ENCODE measurements at places on chromosomes 4 and X. TPM values are rescaled to one million over a fixed set of nuclear protein-coding genes. Genes with fewer than 3 reads are reported as not detected.
A peak's percentile ranks its signal among the peaks of the same experiment; 100 is the strongest.

- DNase-seq = no peak
Observed at GRCh38 chr4:13348216-13348615, 135.9 kb downstream of the RAB28 start.

- DNase-seq = no peak
Observed at GRCh38 chr4:13306356-13306755, 177.8 kb downstream of the RAB28 start.

DNA sequence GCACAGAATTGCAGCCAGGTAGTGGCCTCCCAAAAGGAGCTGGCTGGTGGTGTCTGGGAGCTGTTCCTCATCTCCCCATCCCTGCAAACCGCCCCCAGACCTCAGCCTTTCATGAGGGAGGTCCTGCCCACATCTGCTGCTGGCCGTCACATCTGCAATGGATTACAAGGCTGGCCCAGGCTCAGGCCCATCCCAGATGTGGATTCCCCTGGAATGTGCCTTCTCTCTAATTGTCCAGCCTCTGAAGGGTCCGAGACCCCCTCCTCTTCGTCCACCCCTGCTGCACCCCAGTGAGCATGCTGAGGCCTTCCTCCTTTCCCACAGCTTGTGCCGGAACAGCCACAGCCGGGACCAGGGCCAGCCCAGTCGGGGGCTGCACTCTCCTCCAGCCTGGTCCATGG lies 115.0 kb upstream of the NALF2 start:
- no peak for DNase-seq

GRCh38 chr4:8665406-8666360 lies 73.1 kb downstream of the CPZ start:
- no peak for DNase-seq

DNA sequence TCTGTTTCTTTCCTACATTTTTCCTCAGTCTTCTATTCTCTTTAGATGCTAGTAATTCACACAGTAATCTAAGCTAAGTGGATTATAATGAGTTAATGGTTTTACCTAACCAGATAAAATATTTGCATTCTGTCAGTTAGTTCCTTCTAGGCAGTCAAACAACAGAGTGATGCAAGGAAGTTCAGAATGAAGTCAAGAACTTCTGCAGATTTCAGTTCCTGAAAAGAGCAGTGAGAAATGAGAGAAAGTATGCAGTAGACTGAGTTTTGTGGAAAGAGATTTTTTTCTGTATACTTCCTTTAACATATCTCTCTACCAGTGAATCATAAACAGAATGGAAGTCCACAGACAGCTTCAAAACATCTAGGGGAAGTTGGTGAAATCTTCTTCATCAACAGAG lies 774.0 kb upstream of the POU3F4 start:
- no peak for DNase-seq

GRCh38 chr4:155428128-155428527 lies 51.4 kb upstream of the MAP9 start:
- no peak for DNase-seq

DNA sequence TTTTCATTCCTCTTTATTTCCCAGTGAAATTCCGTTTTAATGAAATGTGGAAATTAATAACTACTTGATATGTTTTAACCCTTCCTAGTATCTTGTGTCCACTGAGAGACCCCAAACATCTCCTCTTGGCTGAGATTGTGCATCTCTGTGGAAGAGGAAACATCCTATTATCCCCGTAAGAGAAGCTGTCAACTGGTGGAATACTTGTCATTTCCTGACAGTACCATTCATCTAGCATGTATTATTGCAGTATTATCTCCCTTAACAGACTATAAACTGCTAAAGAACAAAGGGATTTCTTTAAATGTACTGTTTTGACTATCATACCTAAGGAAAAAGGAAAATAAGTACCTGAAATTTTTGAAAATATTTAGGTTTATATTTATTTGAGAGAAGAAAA lies 277.3 kb upstream of the SLC7A11 start:
- DNase-seq = no peak

DNA sequence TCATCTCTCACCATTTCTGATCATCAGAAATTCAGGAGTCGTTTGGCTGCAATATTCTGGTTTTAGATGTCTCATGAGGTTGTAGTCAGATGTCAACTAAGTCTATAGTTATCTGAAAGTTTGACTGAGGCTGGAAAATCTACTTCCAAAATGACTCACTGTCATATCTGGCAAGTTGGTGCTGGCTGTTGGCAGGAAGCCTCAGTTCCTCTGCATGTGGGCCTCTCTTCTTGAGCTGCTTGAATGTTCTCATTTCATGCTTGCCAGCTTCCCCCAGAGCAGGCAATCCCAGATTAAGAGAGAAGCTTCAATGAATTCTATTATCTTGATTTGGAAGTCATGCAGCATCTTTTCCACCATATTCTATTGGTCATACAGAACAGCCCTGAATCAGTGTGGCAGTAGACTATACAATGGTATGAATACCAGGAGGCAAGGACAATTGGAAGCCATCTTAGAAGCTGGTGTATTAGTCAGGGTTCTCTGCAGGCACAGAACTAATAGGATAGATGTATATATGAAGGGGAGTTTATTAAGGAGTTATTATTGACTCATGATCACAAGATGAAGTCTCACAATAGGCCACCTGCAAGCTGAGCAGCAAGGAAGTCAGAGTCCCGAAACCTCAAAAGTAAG lies 46.8 kb upstream of the ELF2 start:
- no peak for DNase-seq

DNA sequence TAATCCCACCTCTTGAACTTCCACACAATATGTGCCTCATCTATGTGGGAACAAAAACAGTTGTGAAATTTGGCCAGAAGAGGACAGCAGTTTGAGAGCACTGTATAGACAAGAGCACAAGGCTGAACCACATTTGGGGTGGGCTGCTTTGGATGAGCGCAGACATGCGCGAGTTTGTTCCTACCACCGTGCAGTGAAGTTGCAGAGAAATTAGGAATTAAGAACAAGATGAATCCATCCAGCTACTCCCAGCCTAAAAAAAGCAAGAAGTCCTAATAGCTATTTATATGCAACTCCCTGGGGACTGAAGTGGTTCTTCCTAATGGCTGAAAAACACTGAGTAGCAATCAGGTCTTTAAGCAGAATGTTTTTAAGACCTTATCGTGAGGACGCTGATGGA lies 1.0 kb downstream of the GAB3 start:
- no peak for DNase-seq

GRCh38 chrX:39201305-39201990 lies 400.2 kb downstream of the MID1IP1 start:
- no peak for DNase-seq

- DNase-seq = no peak
Observed at GRCh38 chr4:146368209-146368608, 153.5 kb downstream of the SLC10A7 start.

GRCh38 chrX:115402299-115402698 lies 112.8 kb downstream of the LUZP4 start:
- no peak for DNase-seq

- no peak for DNase-seq
Observed at GRCh38 chr4:149785696-149786431, 29.8 kb downstream of the IQCM start.

DNA sequence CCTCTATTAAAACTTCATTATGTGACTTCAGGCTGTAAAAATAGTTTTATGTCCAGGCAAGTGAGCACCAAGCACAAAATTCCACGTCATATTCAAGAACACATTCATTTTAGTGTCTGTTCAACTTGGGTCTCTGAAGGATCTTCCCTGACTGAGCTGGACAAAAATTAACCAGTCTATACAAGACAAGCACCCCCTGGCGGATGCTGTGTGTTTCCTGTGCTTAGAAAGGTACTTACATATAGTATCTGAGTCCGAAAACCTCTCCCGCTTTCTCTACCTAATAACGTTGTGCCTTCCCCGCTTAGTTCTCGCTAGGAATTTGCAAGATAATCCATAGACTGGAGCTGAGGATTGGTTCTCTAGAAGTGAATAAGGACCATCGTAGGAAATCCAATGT lies 2214.5 kb upstream of the TENM3 start:
- peak; percentile 23 for DNase-seq

DNA sequence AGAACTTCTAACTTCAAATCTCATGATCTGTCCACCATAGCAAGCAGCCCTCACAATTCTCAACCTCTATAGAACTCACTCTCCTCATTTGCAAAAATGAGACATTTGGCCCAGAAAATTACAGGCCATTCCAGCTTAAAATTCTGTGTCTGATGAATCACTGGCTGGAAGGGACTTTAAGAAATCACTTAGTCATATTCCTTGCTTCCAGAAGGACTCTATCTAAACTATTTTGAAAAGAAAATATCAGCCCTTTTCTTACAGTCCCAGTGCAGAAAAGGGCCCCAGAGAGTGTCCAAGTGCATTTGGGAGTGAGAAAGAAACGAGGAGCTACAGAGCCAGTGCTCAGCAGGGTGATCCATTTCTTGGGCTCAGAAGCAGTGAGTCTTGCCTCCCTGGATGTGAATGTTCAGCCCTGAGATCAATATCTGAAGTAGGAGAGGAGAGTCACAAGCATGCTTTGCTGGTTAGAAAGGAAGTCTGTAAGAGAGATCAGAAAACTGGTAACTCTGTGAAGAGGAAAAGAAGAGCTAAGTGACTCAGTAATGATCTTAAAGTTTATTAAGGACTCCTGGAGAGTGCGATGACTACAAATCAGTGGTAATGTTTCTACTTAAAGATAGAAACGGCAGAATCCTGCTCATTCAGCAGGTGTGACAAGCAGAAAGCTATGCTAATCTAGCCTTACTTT lies 139.8 kb downstream of the PALLD start:
- no peak for DNase-seq

DNA sequence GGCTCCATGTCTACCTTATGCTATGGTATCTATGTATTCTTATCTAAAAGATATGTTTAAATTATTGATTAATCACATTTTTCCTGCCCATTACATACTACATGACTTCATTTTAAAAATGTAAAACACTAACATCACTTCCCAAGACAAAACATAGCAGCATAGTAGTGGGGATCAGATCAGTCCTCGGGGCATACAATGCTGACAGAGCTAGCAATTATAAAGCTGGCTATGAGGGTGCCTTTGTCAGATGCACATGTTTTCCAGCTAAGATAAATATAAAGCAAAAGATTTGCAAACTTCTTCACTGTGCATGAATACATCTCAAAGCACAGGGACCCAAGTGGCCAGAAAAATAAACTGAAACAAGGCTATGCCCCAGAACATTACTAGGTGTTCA lies 549.8 kb upstream of the INTU start:
- no peak for DNase-seq

GRCh38 chrX:136273986-136274385 lies 22.8 kb upstream of the MAP7D3 start:
- no peak for DNase-seq

GRCh38 chr4:137253949-137254348 lies 278.3 kb downstream of the PCDH18 start:
- DNase-seq = no peak

DNA sequence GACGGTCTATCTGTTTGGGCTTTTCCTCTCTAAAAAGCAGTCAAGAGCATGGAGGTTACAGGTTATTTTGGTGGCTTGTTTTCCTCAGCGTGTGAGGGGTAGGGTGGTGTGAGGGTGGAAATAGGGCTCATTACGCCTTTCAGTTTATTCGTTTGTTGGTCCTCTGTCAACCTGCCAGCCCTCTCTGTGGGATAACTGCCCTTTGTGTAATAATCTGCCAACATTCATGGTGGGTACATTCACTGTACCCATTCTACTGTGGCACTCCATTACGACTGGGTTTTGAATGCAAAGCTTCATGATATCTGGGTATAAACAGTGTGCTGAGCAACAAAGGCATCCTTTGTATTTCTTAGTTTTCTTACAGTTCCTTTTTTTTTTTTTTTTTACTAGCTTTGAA lies 136.4 kb downstream of the ADGRL3 start:
- no peak for DNase-seq

GRCh38 chr4:174265916-174266315 lies 17.6 kb downstream of the FBXO8 start:
- DNase-seq = no peak

DNA sequence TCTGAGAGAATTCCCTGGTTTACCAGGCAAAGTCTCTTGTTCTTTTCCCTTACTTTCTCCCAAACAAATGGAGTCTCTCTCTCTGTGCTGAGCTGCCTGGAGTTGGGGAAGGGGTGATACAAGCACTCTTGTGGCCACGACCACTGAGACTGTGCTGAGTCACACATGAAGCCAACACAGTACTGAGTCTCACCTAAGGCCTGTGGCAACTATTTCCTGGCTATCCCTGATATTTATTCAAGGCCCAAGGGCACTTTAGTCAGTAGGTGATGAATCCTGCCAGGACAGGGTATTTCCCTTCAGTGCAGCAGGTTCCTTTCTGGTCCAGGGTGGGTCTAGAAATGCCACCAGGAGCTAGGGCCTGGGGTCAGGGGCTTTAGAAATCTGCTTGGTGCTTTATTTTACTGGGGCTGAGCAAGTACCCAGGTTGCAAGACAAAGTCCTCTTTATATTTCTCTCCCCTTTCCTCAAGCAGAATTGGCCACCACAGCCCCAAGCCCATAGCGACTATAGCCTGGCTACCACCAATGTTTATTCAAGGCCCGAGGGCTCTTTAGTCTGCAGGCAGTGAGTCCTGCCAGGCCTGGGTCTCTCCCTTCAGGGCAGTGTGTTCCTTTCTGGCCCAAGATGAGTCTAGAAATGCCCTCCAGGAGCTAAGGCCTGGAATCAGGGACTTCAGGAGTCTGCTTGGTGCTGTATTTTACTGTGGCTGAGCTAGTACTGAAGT lies 10.5 kb downstream of the ARL13A start:
- DNase-seq = no peak

GRCh38 chrX:103699243-103699642 lies 11.5 kb upstream of the TMEM31 start:
- no peak for DNase-seq

- no peak for DNase-seq
Observed at GRCh38 chrX:33416273-33416805, 205.0 kb upstream of the DMD start.

DNA sequence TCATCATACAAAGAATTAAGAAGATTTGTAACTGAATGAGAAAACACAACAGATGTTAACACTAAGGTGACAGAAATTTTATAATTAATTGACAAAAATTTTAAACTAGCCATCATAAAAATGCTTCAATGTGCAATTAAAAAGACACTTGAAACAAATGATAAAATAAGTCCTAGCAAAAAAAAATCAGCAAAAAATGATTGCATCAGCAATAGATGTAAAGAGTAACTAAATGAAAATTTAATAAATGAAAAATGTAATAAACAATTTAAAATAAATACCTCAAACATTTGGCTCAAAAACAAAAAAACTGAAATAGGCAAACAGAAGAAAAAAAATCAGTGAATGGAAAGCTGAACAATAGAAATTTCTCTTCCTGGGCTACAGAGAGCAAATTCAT lies 380.7 kb upstream of the GALNTL6 start:
- DNase-seq = no peak

NLRP2B gene
- polyA plus RNA-seq = not detected

MAP9 gene
- 35.2 TPM for polyA plus RNA-seq

TMPRSS11F gene
- polyA plus RNA-seq = not detected

DRP2 gene
- 1.9 TPM for polyA plus RNA-seq

PCDH18 gene
- polyA plus RNA-seq = 187 TPM

MAGEB1 gene
- not detected for polyA plus RNA-seq

PROM1 gene
- polyA plus RNA-seq = 38.1 TPM

GRK4 gene
- polyA plus RNA-seq = 6.7 TPM

SLC16A2 gene
- polyA plus RNA-seq = 29.7 TPM

NWD2 gene
- polyA plus RNA-seq = 0.25 TPM

IL3RA gene
- polyA plus RNA-seq = 13.1 TPM

All from right renal cortex interstitium (tissue), 3 donors.